Amniotic epithelial cell (primary cell): ENCODE measurements at places on chromosomes 5 and 9.

DNA sequence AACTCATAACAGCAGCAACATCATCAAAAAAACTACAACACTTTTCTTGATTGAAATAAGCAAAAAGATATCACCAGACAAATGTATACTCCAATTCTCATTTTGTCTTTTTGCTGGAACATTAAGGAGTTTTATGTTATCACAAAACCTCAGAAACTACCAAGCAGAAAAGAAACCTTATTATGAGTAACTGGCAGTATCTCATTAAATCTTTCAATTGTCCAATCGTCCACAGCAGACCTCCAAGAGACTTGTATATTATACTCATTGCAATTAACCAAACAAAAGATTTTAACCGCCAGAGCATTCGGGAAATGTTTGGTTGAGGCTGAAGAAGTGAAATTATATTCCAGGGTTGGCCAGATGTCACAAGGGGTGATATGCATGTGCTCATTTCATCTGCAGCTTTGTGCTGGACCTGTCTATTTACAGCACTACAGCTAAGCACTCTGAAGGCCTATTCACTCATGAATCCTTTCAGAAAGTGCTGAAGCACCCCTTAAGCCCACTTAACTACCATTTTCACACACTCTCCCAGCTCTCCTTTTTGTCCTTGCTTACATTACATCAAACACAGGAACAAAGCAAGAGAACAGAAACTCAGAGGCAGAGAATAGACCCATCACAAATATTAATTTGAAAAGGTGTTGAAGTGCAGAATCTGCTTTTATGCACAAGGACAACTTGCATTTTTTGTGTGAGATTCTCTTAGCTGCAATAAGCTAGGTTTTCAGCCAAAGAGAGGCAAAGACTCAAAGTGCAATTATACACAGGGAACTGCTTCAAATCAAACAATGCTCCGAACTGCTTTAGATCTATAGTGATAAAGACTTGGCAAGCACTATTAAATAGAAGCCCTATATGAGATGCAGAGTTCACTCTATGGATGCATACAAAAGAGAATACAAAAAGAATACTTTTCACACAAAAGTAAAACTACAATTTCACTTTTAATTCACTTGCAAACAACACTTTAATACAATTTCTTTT is 150.4 kb upstream of the POU5F2 start:
- DNase-seq, result no peak

DNA sequence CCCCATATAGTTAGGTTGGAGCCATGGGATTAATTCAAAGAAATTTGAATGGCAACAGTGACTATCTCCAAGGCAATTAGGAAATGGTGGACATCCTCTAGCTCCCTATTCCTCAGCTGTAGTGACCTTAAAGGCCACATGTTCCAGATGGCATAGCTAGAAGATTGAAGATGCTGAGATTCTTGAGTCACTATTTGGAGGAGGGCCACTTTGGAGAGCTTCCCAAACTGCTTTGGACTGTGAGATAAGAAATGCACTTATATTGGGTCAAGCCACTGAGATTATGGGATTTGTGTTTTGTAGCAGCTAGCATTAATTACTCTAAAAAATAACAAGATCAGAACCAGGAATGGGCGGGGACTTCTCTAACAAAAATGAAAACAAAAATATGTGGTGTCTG is 636.2 kb upstream of the CCNG1 start:
- no peak for DNase-seq

DNA sequence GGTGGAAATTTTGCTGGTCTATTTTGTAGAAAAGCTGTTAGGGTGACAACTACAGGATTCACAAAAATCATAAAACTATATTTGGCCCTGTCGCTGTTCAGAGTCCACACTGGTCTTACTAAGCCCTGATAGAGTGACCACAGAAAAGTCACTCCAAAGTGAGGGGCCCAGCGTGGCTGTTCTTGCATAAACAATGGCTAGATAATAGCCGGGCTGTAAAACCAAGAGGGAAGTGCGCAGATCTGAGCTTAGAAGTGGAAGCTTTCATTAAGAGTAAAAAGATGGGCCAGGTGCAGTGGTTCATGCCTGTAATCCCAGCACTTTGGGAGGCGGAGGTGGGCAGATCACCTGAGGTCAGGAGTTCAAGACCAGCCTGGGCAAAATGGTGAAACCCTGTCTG is 15.5 kb upstream of the CTSL start:
- no peak for DNase-seq

DNA sequence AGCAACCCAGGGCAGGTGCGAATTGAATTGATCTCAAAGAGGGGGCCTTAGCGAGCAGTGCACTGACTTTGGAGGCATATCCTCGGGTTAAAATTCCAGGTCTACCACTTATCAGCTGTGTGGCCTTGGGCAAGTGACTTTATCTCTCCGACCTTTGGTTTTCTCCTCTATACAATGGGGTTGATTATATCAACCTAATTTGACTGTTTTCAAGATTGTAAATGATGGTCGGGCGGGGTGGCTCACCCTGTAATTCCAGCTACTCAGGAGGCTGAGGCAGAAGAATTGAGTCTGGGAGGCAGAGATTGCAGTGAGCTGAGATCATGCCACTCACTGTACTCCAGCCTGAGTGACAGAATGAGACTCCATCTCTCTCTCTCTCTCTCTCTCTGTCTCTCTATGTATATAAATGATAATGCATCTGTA is 18.7 kb downstream of the SPRY4 start:
- DNase-seq, result no peak

GRCh38 chr9:133119103-133119845 is 1.8 kb downstream of the RALGDS start:
- no peak for DNase-seq

DNA sequence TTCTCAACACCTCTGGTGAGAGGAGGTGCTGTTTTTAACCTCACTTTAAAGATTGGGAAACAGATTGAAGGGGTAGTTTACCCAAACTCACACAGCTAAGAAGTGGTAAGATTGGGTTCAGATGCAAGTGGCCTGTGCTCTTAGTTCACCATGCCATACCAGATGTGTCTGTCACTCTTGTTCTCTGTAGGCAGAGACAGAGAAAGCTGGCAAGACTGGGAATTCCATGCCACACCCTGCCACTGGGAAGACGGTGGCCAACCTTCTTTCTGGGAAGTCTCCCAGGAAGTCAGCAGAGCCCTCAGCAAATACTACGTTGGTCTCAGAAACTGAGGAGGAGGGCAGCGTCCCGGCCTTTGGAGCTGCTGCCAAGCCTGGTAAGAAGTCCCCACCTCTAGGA is 11.0 kb downstream of the TCOF1 start:
- DNase-seq, result no peak

DNA sequence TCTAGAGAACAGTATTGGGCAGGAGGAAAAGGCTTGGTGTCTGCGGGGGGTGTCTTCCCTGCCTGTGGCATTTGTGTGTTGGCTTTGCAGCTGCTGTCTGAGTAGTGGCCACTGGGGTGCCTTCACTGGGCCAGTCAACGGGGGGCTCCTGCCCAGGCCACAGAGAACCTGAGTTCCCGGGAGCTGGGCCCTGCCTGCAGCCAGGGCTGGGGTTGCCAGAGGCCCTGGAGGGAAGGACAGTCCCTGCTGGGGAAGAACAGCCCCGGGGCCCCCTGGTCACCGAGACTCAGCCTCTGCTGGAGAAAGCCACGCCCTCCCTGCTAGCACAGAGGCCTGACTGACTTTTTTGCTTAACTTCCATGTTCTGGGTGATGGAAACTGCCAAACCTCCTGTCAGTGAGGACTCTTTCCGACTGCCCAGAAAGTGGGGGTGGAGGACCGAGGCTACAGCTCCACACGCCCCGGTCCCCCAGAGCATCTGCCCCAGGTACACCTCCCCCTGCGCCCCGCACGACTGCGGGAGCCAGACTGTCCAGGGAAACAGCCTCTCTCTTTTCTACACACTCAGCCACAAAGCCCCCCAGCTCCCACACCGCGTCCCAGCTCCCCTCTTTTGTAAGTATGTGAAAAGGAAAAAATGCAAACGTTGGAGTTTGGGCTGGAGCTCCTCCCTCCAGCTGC is 133.4 kb downstream of the DAB2IP start:
- DNase-seq, result no peak

DNA sequence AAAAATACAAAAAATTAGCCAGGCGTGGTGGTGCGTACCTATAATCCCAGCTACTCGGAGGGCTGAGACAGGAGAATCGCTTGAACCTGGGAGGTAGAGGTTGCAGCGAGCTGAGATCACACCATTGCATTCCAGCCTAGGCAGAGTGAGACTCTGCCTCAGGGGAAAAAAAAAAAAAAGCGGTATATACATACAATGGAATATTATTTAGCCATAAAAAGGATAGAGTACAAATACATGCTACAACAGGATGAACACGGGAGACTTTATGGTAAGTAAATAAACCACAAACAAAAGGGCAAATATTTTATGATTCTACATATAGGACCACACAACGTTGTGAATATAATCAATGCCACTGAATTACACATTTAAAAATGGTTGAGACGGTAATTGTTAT is 5.2 kb downstream of the UBTD2 start:
- DNase-seq, result no peak

DNA sequence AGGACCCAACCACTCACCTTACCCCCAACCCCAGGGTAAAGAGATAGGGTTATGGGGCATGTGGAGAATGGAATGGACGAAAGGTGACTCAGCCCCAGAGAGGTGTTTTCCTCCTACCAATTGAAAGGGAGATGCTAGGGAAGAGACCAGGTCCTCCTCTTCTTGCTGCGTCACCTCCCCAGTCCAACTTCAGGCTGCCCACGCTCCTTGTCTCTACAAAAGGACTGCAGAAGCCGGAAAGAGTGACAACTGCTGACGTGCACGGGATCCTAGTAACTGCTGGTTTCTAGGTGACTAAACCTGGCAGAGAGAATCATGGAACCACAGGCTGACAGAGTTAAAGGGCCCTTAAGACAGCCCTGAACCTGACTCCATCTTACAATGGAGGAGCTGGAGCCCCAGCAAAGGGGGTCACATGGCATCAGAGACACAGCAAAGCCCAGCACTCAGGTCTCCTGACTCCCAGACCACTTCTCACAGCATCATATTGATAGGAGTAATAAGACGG is 2.2 kb downstream of the GPX3 start:
- peak; percentile 14 for DNase-seq

DNA sequence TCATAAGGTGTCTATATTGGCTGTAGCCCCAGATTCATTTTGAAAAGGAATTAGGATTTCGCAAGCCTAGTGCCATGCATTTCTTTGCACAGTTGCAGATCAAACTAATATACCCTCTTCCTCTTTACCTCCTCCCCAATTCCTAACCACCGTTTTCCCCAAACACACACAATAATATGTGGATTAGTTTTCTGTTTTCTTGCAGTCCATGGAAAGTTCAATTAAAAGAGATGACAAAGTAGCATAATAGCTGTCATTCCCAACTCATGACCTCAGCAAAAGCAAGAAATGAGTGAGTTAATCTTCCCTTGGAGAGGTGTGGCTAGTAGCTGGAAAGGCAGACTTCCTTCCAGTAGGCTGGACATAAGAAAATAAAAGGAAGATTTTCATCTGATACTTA is 349.1 kb downstream of the TMEM232 start:
- peak; percentile 57 for DNase-seq

DNA sequence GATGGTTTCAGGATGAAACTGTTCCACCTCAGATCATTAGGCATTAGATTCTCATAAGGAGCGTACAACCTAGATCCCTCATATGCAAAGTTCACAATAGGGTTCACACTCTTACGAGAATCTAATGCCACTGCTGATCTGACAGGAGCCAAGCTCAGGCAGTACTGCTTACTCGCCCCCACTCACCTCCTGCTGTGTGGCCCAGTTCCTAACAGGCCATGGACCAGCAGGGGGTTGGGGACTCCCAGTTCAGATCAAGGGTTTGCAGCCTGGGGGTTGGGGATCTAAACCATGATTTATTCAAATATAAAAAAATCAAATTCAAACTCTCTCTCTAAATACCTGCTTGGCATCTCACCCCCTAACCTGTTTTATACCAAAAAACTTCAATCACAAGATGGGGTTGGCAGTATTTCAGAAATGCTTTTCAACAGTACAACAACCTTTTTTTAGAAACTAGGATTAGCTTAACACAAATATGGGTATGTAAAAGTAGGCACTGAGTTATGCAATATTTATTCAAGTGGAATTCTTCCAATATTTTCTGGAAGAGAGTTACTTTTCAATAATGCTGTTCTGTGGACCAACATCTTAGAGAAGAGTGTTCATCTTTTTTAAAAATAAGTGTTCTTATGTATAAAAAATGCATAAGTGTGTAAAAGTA is 30.1 kb upstream of the SLC12A2 start:
- DNase-seq, result no peak

DNA sequence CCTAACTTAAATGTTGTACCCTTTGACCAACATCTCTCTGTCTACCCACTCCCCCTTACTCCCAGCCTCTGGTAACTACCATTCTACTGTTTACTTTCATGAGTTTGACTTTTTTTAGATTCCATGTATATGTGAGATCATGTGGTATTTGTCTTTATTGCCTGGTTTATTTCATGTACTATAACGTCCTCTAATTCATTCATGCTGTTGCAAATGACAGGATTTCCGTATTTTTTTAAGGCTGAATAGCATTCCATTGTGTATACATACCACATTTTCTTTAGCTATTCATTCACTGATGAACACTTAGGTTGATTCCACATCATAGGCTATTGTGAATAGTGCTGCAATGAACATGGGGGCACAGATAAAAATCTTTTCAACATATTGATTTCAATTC is 11.8 kb upstream of the NDUFB6 start:
- DNase-seq, result no peak

- DNase-seq, result no peak
These were observed 31.9 kb downstream of the MORN5 start for GRCh38 chr9:122191584-122191983.

DNA sequence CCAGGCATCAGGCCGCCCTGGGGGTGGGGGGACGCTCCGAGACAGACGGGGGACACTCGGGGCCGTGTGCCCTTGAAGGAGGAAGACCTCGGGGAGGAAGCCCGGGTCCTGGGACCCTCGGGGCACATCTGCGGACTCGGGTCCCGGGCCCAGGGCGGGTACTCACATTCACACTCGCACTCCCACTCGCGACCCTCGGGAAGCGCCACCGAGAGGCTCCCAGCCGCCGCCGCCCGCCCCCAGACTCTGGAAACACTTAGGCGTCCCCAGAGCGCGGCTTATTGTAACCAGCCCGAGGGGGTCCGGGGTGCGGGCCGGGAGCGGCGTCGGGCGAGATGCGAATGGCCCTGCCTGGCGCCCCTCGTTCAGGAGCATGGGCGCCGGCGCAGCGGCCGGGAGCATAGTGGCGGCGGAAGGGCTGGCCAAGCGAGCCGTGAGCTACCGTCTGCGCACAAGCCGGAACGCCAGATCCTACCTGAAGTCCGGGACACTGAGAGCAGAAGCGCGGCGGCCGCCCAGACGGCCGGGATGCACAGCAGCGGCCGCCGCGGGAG is 559 bp downstream of the ROR2 start:
- no peak for DNase-seq

DNA sequence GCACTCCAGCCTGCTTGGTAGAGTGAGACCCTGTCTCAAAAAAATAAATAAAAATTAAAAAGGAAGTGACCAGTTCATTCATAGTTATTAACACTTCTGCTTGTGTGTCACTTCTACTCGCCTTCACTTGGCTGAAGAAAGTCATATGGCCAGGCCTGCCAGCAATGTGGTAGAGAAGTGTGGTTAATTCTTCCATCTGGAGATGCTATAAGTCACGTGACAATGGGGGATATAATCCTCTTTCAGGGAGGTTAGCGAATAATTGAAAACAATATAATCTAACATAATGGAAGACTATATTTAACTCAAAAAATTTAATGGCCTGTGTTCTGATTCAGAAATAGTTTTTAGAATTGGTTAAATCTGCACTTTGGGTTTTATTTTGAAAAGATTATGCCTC is 305.6 kb downstream of the DOCK8 start:
- DNase-seq, result no peak
